ENCODE measurements at places on chromosomes 1 and 21.
A peak's percentile ranks its signal among the peaks of the same experiment; 100 is the strongest.

DNA sequence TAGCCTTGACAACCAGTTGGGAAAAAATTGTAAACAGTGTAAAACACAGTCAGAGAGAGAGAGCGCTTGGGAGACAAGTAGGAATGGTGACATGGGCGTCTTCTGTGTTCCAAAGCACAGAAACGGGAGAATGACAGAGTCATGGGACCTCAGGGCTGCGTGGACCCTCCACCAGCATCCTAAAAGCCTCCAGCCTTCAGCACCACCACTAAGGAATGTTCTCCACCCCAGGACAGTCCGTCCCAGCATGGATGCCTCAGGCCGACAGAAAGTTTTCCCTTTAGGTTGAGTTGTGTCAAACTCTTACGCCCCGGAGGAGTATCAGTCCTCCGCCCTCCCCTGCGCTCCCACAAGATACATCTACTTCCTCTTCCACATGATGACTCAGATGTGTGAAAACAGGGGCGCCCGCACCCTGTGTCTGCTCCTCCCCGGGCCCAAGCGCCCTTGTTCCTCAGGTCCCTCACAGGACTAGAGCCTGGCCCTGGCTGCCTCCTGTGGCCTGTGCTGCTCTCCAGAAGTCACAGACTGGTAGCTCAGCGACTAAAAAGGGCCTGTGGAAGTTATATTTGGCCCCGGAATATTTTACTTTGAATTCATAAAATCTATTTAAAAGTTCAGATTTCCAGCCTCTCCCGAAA lies 63.9 kb upstream of the EFHD2 start:
- no peak for DNase-seq

GRCh38 chr1:228472655-228473054 lies 14.5 kb upstream of the RNF187 start:
- no peak for DNase-seq

DNA sequence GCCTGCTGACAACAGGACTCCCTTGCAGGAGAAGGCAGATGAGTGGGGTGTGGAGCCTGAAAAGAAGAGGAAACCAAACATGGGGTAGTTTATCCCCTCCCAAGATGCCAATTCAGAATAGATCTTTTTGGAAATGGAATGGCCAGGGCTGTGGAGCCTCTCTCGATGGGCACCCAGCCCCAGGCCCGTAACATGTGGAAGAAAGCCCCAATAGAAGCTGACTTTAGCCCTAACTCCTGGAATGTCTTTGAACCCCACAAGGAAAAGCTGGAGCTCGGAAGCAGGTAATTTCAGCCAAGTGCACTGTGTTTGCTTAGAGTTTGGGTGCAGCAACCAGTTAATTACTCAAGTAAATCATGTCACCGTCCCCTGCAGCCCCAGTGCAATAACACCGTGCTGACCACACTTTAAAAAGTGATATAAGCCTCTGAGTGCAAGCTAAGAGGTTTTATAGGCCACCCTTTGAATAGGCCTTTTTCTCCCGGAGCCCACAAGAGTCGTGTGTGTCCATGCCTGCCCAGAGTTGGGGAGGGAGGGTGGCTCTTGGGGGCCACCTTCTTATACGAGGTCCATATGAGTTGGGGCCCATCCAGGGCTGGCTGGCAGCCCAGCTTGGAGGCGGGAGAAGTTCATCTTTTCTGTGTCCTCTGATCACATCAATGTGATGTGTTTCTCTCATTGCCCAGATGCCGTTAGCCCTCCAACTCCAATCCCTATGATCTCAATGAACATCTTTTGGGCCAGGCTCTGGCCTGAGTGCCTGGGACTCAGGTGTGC lies 153.2 kb downstream of the TRABD2B start:
- no peak for DNase-seq

DNA sequence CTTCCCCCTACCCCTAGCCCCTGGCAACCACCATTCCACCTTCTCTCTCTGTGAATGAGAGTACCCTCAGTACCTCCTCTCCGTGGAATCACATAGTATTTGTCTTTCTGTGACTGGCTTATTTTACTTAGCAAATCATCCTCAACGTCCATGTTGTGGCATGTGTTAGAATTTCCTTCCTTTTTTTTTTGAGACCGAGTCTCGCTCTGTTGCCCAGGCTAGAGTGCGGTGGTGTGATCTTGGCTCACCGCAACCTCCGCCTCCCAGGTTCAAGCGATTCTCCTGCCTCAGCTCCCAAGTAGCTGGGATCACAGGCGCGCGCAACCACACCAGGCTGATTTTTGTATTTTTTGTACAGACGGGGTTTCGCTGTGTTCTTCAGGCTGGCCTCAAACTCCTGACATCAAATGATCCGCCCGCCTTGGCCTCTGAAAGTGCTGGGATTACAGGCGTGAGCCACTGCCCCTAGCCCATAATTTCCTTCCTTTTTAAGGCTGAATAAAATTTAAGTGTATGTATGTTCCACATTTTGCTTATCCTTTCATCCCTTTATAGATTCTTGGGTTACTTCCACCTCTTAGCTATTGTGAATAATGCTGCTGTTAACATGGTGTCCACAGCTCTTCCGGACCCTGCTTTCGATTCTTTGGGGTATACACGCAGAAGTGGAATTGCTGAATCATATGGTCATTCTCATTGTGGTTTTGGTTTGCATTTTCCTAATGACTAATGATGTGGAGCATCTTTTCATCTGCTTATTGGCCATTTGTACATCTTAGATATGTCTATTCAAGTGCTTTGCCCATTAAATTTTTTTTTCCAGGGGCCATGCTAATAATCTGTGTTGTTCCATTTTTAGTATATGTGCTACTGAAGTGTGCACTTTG lies 32.3 kb downstream of the ERRFI1 start:
- DNase-seq: no peak

DNA sequence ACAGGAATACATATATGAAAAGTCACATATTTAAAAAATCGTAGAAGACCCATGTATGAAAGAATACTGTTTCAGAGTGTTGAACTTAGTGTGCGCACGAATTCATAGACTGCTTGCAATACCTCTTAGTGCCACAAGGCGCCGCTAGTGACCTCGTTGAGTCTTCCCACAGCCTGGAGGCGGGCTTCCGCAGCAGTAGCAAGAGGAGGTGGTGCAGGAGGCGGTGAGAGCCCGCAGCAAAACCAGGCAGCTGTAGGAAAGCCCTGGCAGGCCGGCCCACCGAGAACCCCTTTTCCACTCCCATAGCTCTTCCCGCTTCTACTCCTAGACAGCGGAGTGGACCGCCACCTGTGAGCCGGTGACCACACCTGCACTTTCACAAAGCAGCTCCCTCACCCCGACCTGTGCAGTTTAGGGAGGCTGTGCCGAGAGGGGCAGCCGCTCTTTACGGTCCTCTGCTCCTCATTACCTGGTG lies 23.5 kb downstream of the MTARC1 start:
- DNase-seq: peak; percentile 87

DNA sequence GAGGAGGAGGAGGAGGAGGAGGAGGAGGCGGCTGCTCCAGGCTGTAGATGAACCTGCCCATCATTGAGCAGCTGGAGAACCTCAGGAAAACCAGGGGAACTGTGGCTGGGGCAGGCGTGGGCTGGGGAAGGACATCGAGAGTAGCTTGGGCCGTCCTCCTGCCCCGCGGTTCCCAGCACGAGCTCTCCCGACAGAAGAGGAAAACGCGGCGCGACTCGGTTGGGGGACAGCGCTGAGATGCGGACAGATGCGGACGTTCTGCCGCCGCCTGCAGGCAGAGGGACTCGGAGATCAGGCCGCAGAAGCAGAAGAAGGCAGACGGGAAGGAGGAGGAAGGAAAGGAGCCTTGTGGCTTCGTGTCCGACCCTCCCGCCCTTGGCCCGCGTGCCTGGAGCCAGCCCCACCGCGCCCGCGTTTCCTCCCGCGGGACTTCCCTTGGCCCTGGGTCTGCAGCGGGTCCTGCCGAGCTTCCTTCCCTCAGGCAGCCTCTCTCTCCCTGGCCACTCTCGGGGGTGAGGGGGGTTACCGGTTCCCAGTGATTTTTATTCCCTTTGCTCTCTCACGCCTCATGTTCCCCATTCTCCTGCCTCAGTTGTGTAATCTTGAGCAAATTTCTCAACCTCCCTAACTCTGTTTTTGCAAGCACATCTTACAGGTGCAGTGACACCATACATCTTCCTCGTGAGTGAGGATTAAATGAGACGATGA lies 1.7 kb upstream of the TNFRSF9 start:
- peak; percentile 84 for DNase-seq

DNA sequence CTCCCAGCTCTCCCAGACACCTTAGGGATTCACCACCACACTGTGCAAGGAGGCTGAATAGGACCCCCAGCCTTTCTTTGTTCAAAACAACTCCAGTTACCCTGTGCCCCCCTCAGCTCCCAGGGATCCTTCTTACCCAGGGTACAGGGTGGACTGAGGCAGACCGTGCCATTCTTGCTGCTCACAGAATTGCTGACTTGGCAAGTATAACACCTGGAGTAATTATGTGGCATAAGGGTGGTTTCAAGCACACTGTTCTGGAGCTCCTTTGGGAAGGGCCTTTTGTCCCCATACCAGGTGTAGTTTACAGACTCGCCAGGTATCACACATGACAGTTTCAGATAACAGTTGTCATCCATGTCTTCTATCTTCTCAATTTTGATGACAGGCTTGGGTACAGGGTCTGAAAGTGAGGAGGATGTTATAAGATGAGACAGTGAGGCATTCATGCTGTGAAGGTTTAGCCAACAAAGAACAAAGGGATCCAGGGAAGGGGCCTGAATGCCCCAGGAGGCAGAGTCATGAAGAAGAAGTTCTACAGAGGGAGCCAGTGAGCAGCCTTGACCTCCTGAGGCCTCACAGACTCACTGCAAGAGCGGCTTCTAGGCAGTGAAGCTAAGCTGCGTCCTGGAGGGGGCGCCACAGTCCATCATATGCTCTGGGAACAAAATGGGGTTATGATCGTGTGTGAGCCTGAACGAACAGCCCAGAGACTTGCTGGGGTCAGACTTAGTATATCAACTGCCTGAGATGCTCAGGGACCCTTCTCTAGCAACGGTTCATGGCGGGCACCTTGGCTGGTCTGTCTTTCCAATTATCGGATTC lies 30.3 kb downstream of the CD48 start:
- DNase-seq: peak; percentile 93

- no peak for DNase-seq
Observed at GRCh38 chr21:36776981-36777617, 78.2 kb downstream of the SIM2 start.
